ENCODE measurements at places on chromosomes 3 and 15.

- DNase-seq, result no peak
These were observed 27.0 kb downstream of the ARL14 start for GRCh38 chr3:160703974-160704373.

GRCh38 chr15:88042047-88042446, 214.5 kb downstream of the NTRK3 start:
- DNase-seq, result no peak

DNA sequence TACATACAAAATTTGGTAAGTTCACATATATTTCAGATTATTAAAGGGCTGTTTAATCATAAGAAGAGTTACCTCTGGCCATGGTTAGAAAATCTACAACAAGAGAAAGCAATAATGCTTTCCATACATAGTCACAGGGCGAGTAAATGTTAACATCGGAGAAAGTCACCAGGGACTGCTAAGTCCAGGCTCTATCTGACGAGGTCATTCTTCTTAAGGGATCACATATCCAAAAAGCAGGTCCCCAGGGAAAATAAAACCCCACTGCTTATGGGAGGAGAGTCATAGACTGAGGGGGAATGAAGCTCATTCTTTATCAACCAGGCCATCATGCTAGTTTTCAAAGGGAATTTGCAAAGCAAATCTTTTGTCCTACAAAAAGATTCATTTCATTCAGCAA, 3.1 kb downstream of the PCYT1A start:
- no peak for DNase-seq

DNA sequence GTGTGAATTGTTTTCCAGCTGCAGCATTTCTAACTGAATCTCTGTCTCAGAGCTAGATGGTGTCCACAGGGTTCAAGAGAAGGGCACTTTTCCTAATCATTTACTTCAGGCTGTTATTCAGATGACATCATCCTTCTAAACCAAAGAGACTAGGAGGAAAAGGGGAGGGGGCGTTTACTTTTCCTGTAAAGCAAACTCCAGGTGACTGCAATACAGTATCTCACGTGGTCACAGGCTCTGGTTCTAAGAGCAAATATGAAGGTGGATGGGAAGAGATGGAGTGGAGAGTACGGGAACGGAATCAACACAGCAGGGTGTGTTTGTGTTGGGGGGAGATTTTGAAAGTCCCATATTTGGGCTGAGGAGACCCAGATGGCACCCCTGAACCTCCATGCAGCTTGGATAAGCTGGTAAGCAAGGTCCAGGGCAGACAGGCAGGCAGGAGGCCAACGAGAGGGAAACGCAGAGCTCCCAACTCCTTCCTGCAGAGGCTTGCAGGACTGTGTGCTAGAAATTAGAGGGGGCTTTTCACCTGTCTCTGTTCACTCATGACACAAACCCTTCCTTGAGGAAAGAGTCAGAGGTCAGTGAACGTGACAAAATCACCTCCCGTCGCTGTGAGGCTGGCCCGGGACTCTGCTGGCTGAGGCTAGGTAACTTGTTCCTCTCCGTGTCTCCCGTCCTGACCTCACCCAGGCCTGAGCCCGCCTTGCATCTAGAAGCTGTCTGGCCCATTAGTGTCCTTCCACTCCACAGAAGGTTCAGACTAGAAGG, 151.2 kb downstream of the OPA1 start:
- DNase-seq, result no peak

- DNase-seq, result no peak
These were observed 45.2 kb upstream of the SEC61A1 start for GRCh38 chr3:128007033-128007424.

DNA sequence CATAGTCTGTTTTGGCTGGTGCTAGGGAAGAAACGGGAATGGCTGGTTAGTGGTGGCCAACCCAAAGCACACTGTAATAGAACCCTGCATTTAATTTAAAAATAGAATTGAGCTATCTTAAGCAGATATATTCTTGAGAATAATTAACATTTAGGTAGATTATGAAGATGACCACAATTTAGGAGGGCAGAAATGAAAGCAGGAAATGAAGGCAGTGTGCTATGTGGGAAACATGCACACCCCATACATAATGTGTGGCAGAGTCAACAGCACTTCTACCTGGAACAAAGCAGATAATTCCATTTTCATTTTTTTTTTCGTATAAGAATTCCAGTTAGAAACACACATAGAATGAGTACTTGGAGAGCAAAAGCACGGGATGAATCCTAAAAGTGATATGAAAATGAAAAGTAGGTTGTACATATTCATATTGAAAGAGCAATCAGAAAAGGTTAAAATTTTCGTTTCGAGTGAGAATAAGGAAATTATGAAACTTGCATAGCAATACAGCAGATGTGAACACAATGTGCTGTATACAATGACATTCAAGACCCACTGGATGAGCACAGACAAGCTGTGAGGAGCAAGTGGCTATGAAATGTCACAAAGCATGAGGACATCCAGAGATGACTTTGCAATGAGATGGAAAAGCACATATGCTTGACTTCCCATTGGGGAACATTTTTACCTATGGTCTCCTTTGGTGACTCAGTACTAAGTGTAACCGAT, 102.6 kb downstream of the TFG start:
- DNase-seq, result no peak

- no peak for DNase-seq
These were observed 54.5 kb downstream of the CPN2 start for GRCh38 chr3:194296454-194297263.

GRCh38 chr3:156681002-156681401, 6.6 kb downstream of the TIPARP start:
- no peak for DNase-seq

- DNase-seq, result no peak
These were observed 27.0 kb upstream of the SV2B start for GRCh38 chr15:91073077-91073476.

GRCh38 chr3:140472306-140473020, 205.4 kb upstream of the TRIM42 start:
- DNase-seq, result no peak

DNA sequence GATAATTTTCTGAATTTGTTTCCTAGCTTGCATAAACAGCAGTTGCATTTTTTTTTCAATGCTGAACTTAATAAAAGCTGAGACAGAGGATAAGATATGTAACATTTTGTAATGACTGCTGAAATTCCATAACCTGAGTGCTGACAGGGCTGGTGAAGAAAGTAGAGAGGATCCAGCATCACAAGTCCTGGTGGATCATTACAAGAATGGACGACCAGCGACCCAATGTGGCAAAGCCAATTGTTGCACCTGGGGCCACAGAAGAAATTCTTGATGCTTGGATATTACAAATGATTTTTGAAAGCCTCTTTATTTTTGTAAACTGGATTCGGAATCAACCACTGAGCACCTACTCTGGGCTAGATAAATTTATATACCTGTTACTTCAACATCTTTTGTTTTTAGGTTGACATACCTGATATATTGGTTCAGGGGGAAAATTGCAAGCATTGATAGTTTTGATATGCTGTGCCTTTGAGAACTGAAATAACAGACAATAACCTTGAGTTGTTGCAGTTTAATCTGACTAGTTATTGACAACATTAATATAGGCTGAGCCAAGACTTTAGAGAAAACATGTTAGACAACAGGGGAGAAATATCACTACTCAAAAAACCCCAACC, 3.9 kb upstream of the ACTL6A start:
- DNase-seq, result no peak

DNA sequence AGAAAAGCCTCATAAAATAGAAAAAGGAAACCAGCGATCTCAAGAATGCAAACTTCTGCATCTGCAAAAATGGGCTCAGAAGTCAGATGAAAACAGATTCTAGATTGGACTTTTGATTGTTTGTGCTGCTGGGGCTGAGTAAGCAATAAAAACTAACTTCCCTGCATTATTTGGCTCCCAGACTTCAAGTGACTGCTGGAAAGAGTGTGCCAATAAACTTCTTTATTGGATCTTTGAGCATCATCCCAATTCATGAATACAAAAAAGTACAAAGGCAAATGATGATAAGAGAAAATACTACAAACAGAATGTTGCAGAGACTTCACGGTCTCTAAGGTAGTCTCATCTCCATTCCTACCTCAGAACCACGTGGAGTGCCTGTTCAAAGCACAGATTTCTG, 97.9 kb downstream of the FGF12 start:
- DNase-seq, result no peak

GRCh38 chr3:22111226-22111625, 360.2 kb upstream of the ZNF385D start:
- no peak for DNase-seq

DNA sequence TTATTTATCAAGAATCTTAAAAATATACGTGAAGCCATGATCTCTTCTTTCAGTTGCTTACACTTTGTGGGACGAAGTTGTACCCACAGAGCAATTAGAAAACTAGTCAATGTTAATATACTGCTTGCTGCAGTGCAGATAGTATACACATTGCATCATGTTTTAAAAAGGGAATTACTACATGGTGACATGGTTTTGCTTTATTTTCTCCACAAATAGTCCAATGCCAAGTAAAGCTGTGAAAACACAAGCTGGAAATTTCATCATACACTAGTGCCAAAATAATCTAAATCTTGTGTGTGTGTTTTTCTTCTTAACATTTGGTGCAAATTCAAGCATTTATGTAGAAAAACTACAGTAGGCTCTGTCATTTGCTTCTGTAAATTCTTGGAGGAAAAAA, 233.0 kb downstream of the EPHA3 start:
- DNase-seq, result no peak

- no peak for DNase-seq
These were observed 109.4 kb upstream of the TSPAN3 start for GRCh38 chr15:77180270-77180669.

Measured in chondrocyte (in vitro differentiated cells).